ENCODE measurements at places on chromosomes 2 and 18.

DNA sequence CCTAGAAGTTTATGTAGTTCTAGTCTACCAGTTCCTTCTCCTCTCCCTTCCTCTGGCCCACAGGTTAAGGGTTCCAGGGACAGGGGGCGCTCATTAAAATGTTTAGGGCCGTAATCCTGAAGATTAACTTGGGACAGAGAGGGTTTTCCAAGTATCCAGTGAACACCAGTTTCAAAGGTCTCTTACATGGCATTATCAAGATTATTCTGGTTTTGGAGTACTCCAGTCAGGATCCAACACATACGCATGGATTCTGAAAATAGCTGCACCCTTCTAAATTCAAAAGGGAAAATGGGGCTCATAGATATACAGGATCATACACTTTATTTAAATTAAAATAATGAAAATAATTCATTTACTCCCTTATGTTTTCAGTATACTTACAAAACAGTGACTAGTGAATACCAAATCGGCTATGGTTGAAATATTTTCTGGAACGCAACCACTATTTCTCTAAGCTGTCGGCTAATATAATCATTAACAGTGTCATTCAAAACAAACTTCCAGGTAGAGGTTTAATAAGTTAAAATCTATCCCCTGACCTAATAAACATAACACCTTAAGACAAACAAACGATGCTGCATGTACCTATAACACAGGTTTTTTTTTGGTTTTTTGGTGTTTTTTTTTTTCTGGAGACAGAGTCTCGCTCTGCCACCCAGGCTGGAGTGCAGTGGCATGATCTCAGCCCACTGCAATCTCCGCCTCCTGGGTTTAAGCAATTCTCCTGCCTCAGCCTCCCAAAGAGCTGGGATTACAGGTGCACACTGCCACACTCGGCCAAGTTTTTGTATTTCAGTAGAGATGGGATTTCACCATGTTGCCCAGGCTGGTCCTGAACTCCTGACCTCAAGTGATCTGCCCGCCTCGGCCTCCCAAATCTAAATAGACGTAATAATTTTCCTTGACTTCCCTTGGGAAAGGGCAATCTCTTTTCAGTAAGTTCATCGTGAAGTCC is 44.7 kb downstream of the MGAT4A start:
- no peak for DNase-seq

GRCh38 chr18:10230072-10230471 is 224.4 kb upstream of the APCDD1 start:
- no peak for DNase-seq

DNA sequence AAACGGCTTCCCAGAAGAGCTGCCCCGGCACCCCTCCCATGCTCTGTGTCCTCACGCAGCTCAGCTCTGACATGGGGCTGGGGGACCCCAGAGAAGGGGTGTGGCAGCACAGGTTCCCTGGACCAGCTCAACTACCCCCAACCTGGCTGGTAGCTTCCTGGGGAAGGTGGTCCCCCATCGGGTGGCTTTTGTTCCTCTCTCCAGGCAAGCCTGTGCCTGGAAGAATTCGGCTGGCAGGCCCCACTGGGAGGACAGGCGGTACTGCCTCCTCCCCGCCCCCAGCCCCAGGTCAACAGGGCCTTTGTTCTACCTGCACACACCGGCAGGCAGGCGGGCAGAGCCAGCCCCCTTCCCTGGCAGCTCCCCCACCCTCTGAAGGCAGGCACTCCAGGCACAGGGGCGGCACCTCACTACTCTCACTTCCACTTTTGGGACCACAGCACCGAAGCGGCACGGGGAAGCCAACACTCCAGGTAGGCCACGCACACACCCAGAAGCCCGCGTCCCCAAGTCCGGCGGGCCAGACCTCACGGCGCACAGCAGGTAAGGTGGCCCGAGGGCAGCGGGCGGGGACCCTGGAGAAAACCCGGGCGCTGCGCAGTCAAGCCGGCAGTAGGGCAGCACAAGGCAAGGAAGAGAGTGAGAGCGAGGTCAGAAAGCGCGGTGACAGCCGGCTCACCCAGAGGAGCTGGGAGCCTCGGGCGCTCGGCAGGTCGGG is 1.3 kb downstream of the HS6ST1 start:
- DNase-seq: no peak

GRCh38 chr18:58280191-58280590 is 236.2 kb downstream of the NEDD4L start:
- no peak for DNase-seq

DNA sequence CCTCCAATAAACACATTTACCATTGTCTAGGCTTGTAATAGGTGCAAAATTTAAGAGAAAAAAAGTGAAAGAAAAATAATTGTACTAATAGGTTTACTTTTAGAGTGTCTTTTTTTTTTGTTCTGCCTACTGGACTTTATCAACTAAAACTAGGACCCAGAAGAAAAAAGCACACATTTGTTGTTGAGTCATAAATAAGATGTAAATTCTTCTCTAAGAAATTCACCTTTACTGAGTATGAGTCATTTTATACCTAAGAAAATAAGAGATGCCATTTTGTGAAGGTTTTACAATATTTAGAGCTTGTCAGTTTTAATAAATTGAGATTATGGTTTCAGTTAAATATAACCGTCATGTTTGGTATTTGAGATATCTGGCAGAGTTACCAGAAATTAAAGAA is 19.2 kb downstream of the FARP2 start:
- DNase-seq: no peak

- no peak for DNase-seq
Measured at GRCh38 chr2:60447943-60448342, 105.5 kb downstream of the BCL11A start.

GRCh38 chr2:134634054-134634753 is 84.6 kb downstream of the TMEM163 start:
- DNase-seq: no peak

- no peak for DNase-seq
Measured at GRCh38 chr18:62590799-62591590, 68.2 kb downstream of the ZCCHC2 start.

- DNase-seq: no peak
Measured at GRCh38 chr2:158965641-158966040, 2.8 kb upstream of the TANC1 start.

DNA sequence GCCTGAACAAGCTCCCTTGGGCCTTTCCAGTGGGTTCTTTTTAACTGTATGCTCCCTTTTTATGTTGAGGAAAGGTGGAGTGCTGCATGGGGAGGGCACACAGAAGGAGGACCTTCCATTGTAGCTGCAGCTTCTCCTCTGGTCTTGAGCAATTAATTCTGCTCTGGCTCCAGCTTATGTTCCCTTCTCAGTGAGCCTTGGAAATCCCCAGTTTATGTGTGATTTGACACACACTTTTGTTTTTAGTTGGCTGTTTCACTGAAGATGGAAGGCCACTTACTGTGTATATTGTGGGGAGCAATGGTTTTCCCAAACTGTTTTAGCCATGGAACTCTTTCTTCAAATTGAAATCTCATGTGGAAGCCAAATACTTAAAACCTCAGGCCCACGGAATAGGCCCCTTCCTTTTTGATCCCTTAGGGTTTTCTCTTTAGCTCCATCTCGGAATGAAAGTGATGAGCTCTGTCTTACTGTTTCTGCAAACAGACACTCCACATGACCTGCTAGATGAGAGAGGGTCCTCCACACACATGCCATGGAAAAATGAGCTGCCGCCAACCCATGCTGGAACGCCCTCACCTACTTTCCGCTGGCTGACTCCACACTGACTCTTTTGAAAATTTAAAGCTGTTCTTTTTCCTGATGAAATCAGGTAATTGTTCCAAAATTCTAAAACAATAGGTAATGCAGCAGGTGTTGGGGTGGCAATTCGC is 280.9 kb upstream of the SIX2 start:
- DNase-seq: no peak

- no peak for DNase-seq
Measured at GRCh38 chr2:64924170-64924934, 64.8 kb upstream of the SLC1A4 start.

DNA sequence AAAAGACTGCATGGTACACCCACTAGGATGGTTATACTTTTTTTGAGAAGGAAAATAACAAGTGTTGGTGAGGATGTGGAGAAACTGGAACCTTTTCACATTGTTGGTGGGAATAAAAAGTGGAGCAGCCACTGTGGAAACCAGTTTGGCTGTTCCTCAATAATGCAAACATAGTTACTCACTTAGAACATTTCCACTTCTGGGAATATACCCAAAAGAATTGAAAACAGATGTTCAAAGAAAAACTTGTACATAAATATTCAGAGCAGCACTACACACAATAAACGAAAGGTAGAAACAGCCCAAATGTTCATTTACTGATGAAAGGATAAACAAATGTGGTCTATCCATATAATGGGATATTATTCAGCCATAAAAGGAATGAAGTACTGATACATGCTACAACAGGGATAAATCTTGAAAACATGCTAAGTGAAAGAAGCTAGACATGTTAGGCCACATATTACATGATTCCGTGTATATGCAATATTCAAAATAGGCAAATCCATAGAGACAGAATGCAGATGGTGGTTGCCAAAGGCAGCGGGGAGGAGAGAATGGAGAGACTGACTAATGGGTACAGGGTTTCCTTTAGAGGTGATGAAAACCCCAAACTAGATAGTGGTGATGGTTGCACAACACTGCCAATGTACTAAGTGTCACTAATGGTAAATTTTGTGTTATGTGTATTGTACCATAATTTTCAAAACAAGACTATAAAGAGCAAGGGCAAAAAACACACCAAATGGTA is 20.9 kb upstream of the LMAN1 start:
- no peak for DNase-seq

GRCh38 chr2:157061799-157062198 is 195.7 kb upstream of the GALNT5 start:
- DNase-seq: no peak

DNA sequence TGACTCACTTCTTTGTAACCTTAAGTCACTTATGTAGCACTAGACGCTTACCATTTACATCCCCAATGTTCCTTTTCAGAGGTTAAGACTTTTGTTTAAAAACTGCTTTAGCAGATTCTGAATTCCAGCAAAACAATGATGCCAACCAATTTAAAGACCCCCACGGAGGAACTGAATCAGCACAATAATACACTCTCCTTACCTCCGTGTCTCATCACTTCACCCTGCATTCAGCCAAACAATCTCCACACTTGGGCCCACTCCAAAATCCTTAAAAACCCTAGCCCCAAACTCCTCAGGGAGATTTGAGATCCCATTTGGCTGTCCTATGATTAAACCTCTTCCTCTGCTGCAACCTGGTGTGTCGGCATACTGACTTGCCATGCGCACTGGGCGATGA is 153.9 kb downstream of the B3GNT2 start:
- no peak for DNase-seq

- DNase-seq: no peak
Measured at GRCh38 chr2:112648081-112648480, 2.3 kb downstream of the SLC20A1 start.

DNA sequence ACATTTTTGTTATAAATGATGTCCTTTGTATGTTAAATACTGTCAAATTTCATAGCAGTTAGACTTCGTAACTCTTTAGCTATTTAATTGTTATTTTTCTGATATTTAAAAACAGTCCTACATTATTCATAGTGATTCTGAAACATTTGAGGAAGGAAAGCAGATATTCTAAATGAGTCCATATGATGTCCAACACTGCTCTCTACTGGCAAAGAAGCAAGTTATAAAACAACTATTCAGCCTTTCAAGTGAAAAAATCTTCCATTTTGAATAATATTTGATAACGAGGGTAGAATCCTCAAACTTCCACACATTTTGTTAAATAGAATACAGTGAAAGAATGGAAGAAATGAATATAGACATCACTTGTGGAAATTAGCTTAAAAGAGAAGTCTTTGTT is 220.8 kb downstream of the GULP1 start:
- no peak for DNase-seq

- DNase-seq: no peak
Measured at GRCh38 chr2:222835143-222835822, 25.6 kb upstream of the ACSL3 start.

Data from right renal pelvis (tissue), 4 donors.